ENCODE measurements at places on chromosomes 5 and 9.
A peak's percentile ranks its signal among the peaks of the same experiment; 100 is the strongest.

DNA sequence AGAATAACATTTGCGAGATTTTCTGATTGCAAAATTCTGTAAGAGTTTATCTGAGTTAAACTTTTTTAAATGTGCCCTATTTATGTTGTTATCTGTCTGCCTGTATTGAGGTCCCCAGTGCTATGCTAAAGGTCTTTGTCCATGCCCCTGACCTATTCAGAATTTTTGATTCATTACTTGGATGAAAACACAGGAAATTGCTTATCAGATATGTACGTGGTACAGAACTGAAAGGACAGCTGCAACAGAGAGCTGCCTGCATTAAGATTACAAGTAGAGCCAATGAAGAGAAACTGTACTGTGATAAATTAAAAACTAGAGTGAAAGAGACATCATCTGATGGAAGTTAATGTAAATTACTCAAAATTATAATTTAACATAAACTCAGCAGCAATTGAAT, 408.8 kb downstream of the ADGRV1 start:
- no peak for DNase-seq

- no peak for DNase-seq
Observed at GRCh38 chr9:13034694-13035002, 244.8 kb downstream of the MPDZ start.

DNA sequence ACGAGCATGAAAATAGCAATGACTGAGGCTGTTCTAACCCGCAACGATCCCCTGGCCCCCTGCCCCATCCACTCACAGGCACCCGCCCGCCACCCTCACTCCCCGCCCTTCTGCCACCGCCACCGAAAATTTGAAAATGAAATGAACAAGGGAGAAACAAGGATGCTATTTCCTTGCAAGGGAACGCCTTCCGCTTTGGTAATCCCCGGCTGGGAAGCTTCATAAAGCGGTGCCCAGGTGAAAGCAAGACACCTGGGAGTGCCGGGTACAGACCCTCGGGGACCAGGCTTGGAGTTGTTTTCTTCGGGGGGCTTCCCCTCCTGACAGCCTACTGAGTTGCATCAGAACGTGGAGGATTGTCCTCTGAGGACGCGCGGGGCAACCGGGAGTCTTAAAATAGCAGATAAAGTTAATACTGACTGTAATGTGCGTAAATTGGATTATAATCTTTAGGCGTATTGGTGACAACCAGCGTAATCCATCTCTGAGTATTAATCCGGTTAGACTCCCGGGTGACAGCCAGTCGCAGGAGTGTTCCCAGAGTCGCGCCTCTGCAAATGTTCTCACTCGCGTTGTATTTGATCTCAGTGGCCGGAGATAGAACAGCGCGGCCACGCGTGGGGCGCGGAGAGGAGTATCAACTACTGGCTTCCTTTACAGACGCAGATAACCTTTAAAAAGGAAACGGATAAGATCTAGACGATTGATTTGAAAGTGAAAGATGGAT, 885 bp upstream of the MLLT3 start:
- no peak for DNase-seq

DNA sequence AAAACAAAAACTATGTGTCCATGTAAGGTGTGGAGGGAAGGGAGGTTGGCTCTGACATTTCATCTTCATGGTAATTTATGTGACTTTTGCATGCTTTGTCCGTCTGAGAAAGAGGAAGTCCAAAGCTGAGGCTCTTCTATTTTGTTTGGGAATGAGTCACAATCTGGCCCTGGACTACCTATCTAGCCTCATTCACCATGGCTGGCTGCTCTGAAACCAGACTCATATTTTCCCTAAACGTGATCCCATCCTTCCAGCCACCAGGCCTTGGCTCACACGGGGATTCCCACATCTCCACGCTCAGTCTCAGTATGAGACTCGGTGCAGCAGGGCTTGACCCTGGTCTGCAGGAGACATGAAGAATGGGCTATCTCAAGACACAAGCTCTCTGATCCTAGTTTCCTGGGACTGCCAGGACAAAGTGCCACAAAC, 672.8 kb downstream of the ACTL7B start:
- peak; percentile 54 for DNase-seq

DNA sequence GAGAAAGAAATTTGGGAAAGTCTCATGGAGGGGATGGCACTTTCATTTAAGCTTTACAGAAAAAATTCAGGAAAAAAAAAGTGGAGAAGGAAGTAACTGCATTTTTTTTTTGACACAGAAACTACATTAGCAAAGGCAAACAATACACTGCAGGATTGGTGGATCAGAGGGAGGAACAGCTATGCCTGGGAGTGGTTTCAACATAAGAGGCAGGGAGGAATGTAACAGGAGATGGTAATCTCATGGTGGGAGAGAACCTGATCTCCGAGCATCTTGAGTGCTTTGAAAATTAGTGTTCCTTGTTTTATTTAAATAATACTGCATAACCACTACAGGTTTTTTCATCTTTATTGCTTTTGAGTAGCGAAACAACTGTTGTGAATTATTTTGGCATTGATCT, 249.4 kb downstream of the FAM170A start:
- no peak for DNase-seq

DNA sequence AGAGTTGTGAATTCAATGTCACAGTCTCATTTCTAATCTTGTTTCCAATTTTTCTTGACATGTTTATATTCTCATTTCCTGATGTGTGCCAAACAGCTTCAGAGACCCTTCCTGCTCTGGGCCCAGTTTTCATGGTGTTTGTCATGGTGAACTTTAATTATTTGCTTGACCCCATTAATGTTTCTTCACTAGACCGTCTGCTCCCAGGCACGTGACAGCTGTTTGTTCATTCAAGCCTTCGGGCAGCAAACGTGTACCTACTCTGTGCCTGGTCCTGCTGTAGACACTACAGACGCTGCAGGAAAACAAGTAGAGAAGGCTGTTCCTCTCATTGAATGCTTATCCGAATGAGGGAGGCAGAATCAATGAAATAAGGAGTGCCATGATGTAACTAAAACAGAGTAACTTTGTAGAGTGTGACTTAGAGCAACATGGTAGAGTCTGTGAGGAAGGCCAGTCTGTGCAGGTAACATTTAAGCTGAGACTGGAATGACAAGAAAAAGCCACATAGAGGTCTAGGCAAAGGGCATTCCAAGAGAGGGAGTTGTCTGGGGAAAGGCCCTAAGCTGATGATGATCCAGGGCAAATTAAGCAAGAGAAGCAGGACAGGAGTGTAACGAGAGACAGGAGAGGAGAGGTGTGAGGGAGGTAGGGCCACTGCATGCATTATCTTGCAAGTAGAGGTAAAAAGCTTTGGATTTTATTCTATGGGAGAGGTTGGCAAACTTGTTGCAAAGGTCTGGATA, 191.4 kb downstream of the SEMA5A start:
- DNase-seq, result no peak

GRCh38 chr5:26894719-26895263, 143.6 kb downstream of the CDH9 start:
- DNase-seq, result peak; percentile 51

DNA sequence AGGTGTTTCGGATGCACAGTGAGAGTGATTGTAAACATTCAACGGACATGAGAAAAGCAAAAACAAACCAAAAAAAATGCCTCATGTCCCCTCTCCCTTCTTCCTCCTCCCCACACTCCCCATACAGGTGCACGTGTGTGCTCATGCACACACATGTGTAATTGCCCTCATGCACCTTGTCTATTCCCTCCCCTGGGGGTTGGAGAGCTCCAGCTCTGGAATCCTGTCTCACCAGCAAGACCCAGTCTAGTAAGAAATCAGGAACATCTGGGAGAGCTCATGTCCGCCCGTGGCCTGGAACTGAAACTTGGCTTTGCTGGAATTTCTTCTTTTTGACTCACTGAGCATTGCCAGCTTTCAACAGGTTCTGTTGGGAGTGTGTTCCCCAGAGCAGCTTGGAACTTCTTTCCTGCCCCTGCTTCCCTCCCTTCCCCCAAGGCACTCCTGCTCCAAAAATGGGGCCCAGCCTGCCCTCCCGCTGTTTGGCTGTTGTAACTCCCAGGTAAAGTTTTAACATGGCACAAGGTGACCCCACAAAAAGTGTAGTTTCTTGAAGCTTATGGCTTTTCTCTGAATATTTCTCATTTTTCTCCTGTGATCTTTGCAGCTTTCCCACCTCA, 190.1 kb downstream of the NR3C1 start:
- DNase-seq, result peak; percentile 76

All from fibroblast of skin of abdomen (primary cell).